Stimulated activated CD4-positive, alpha-beta T cell treated with anti-CD3 and anti-CD28 coated beads, Interleukin-4, amount 100 ng/mL, for 1 hour (primary cell): ENCODE measurements at places on chromosomes 16 and 17.
A peak's percentile ranks its signal among the peaks of the same experiment; 100 is the strongest.

- DNase-seq, result no peak
Observed at GRCh38 chr17:70855401-70856054, 686.2 kb downstream of the KCNJ2 start.

DNA sequence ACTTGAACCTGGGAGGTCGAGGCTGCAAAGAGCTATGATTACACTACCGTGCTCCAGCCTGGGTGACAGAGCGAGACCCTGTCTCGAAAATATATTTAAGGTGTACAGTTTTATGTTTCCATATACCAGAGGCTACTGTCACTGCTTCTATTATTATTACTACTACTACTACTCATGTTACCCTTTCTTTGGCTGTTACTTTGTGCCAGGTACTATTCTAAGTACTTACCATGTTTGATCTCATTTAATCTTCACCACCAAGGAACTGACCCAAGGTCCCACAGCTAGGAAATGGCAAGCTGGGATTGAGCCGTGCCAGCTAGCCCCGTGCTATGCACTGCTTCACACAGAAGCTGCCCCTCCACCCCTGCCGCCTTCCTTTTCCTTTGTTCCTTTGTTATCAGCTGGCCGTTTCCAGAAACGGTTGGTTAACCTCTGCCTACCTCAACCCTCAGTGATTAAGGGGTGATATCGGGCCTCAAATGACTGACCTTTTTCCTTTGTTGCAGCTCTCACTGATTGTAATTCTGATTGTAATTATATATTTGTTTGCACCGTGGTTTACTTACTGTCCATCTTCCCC is 78.4 kb downstream of the ABCC1 start:
- DNase-seq, result no peak

DNA sequence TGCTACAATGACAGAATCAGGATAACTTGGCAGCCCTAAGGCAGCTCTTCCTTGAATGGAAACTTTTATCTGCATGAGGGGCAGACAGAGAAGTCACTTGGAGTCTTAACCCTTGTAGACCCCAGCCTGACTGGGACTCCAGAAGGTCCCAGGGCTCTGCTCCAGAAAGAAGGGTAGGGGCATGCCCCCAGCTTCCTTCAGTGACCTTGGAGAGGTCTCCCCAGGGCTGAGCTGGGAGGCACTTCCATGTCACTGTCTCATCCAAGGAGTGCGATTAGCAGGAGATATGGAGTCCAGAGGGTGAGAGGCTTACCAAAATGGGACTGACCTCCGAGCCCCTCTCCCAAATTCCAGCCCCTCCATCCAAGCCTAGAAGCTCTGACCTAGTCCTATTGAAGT is 3.4 kb upstream of the NLRC5 start:
- DNase-seq, result no peak

GRCh38 chr17:8140065-8141029 is 11.9 kb downstream of the PER1 start:
- DNase-seq, result no peak

DNA sequence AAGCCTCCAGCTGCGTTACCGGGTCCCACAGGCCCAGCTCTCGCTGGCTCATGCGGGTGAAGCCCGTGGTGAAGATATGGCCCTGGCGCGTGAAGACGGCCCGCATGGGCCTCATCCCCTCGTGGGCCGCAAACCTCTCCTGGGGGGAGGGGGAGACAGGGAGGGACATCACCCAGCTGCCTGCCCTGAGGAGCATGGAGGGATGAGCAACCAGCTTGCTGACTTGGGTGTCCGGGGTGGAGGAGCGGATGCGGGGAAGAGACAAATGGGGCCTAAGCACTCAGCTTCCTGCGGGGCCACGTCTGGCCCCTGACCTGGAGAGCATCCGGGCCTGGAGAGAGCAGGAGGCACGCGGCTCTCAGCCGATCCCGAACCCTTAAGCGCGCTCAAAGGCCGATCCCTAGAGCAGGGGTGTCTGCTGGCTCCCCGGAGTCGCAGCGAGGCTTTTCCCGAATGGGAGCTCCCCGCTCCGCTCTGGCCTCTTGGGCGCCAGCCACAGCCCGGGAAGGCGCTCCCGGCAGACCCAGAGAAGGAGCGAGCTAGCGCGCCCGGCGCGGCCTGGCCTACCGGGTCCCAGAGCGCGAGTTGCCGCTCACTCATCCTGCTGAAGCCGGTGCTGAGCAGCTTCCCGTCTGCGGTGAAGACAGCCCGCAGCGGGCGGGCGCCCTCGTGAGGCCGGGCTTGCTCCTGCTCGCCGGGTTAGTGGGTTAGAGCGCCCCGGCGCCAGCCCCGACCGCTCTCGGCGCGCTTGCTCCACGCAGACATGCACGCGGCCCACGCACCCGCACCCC is 5.0 kb downstream of the CORO6 start:
- DNase-seq, result peak; percentile 90

DNA sequence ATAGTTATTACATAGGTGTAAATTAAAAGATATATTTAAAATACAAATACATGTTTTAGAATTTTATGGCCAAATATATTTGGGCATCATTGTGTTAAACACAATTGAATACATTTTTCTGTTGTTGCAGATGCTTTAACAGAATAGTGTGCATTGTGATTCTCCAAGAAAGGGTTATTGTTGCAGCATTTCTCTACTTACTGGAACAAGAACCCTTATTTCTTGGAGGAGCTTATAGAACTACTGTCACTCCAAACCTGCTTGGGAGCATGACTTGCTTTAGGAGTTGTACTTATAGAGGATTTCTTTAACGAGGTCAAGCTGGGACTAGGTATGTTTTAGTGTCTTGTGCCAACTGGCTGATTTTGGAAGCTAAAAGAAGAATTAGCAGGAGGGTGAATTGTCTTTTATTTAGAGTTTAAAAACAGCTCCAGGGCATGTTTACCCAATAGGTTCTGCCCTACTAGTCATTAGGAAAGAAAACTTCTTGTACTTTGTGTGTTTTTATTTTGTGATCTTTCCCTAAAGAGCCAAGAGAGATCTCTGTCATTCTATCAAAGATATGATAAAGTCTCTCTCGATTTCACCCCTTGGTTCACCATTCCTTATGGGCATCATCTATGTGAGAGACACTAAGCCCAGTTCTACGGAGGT is 279.8 kb upstream of the SALL1 start:
- DNase-seq, result no peak

DNA sequence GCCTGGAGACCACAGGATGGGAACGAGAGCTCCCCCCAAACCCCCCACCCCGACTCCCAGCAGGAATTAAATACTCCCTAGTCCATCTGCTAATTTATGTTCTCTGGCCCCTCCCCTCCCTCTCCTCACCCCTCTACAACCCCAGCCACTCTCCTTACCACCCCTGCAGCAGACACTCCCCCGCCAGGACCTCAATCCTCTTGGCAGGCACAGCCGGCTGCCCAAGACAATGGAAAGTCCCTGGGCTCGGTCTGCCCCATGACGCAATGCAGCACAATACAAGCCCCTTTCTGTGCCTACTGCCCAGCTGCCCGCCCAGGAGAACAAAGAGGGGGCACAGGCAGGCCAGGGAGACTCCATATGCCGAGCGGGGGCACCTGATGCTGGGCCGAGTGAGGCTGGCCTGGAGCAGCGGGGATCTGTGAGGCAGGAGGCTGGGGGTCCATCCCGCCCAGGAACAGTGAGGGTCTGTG is 30.3 kb upstream of the CDC42EP4 start:
- DNase-seq, result no peak

DNA sequence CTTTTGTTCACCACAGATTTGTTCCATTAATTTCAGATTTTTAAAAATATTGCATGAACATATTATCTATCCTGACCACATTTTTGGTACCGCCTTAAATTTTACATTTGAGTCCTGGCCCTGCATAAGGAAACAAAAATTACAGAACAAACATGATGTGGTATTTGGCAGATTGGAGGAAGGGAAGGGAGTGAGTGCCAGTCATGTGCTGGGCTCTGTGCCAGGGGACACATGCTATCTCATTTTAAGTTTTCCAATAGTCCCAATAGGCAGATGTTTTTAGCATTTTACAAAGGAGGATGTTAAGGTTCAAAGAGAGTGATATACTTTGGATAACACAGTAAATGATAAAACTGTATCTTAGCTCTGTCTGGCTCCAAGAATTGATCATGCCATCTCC is 185.1 kb downstream of the CDK5R1 start:
- no peak for DNase-seq

GRCh38 chr17:51674579-51675255 is 414.4 kb downstream of the UTP18 start:
- DNase-seq, result no peak

DNA sequence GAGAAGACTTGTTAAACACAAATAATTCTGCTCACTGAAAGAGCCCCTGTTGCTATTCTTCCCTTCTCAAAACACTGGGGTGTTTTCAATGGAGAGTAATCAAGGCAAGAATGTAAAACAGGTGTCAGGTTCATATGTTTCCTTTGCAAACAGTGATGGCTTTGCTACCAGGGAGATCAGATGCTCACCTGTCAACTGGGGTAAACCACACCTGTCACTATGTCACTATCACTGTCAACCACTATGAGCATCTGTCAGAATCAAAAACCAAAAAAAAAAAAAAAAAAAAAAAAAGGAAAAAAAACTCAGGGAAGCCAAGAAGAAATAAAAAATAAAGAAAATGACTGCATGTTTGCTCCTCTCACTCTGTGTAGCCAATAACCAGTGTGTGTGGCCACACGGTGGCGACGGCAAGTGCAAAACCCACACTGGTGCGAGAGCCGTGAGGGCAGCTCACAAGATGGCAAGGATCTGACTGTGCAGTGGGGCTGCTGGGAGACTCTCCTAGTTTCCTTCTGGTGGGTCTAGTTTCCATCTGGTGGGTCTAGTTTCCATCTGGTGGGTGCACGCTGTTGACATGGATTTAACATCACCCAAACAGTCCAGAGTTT is 22.7 kb downstream of the USP22 start:
- peak; percentile 39 for DNase-seq

DNA sequence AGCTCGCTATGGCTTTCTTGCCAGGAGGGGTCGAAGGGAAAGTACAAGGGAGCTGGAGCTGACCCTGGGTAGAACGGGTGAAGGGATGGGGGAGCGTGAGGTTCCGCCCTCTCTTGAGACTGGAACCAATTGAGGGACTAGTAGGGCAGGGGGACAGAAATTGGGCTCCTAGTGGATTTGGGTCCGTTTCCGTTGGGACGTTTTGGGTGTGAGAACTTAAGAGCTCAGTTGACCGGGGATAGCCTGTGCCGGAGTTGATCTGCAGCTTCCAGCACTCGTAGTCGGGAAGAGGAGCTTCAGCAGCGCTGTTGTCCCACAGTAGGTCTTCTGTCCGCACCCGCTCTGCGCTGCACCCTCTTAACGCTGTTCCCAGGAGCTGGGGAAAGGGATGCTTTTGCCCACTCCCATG is 481 bp downstream of the CNTROB start:
- no peak for DNase-seq

GRCh38 chr17:8846768-8847211 is 20.7 kb downstream of the PIK3R6 start:
- DNase-seq, result no peak
